ENCODE measurements at places on chromosomes 3 and 15.

DNA sequence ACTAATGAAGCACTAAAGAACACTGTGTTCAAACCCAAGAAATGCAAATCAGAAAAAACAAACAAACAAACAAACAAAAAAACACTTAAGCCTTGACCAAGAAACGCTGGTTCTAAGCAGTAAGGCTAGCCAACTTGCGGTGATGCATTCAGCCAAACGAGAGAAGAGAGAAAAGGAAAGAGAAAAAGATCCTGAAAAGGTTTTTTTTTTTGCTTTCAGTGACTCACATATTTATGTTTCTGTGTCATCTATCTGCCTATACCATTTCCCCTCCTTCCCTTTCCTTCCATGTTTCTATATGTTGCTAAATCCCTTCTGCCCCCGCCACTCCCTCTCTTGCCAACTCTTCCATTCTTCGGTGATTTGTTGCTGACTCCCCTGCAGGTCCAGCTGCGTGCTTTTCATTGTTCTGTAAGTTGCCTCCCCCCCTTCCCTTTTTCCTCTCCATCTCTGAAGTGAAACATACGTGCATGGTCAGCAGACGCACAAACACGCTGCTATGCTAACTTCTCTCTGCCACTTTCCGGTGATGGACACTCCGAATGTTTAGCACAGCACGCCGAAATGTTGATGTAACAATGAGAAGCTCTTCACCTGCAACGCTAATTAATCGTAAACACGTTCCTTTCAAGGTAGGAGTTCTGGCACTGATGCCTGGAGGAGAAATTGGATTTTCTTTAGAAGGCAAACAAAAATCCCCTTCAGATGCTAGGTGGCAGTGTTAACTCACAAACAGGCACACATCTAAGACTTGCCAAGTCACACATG is 154.4 kb downstream of the TUSC7 start:
- DNase-seq, result no peak

- DNase-seq, result no peak
Observed at GRCh38 chr15:61582092-61582491, 353.0 kb upstream of the RORA start.

DNA sequence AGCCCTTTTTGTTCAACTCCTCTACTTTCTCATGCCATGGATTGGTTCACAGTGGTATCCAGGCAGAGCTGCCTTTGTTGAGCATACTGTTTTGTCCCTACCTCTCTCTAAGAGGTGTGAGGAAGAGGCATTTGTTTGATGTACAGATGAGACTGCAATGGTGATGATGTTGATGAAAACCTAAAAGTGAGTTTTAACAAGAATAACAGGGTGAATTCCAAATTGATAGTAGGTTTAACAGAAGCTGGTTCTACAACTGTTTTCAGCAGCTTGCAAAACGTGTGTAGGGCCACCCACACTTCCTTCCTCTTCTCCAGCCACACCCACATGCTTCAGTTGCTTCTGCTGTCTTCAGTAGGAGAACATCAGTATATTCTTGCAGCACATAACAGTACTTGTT is 10.2 kb downstream of the SNRK start:
- DNase-seq, result no peak

GRCh38 chr3:58068122-58068809 is 60.0 kb downstream of the FLNB start:
- DNase-seq, result no peak
